ENCODE measurements at places on chromosomes 5 and 9.

- DNase-seq: no peak
Observed at GRCh38 chr9:118782790-118783463, 586.3 kb downstream of the BRINP1 start.

DNA sequence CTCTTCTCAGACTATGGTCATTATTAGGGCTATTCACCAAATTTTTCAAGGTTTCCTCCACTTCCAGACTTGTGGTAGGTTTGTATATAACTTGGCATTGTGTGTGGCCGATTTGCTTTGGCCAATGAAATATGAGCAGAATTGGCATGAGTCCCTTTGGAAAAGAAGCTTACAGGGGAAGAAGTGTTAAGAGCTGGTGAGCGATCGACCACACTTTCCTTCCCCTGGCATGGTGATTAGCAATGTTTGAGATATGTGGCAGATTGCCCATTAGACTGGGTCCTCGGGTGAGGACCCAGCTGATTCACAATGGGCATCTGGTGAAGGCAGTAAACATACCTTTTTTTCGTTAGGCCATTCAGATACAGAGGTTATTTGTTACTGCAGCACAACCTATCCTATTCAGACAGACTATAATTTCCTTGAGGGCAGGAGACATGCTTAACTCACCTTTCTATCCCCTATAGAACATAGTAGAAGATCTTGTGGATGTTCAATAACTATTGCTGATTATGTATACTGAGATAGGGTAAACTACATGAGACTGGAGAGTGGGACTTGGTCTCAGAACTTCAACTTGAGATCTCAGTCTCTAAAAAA lies 62.8 kb upstream of the KLF9 start:
- DNase-seq: no peak

GRCh38 chr5:117473165-117473564 lies 898.5 kb upstream of the SEMA6A start:
- no peak for DNase-seq

GRCh38 chr5:38018016-38018415 lies 178.2 kb upstream of the GDNF start:
- no peak for DNase-seq

DNA sequence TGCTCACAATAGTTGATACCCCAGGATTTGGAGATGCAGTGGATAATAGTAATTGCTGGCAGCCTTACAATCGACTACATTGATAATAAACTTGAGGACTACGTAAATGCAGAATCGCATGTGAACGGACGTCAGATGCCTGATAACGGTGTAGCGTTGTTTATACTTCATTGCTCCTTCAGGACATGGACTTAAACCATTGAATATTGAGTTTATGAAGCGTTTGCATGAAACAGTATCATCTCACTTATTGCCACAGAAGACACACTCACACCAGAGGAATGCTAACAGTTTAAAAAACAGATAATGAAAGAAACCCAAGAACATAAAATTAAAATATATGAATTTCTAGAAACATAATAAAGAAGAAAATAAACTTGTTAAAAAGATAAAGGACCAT lies 101.6 kb downstream of the GABBR2 start:
- no peak for DNase-seq

All from NCI-H748 treated with DMSO at 0.1 percent for 48 hours (cell line).